ENCODE measurements at places on chromosomes 6 and 20. TPM values are rescaled to one million over a fixed set of nuclear protein-coding genes. Genes with fewer than 3 reads are reported as not detected.

- DNase-seq = no peak
- H3K4me3 ChIP-seq = no peak overlapping the region
- peaks cover 9% of the 10 kb centered on the region for H3K27me3 ChIP-seq
- H3K36me3 ChIP-seq = peaks cover 2% of the 10 kb centered on the region
- H3K4me1 ChIP-seq = peaks cover 12% of the 10 kb centered on the region
Observed at GRCh38 chr6:136820561-136820960, 1.8 kb upstream of the PEX7 start.

DNA sequence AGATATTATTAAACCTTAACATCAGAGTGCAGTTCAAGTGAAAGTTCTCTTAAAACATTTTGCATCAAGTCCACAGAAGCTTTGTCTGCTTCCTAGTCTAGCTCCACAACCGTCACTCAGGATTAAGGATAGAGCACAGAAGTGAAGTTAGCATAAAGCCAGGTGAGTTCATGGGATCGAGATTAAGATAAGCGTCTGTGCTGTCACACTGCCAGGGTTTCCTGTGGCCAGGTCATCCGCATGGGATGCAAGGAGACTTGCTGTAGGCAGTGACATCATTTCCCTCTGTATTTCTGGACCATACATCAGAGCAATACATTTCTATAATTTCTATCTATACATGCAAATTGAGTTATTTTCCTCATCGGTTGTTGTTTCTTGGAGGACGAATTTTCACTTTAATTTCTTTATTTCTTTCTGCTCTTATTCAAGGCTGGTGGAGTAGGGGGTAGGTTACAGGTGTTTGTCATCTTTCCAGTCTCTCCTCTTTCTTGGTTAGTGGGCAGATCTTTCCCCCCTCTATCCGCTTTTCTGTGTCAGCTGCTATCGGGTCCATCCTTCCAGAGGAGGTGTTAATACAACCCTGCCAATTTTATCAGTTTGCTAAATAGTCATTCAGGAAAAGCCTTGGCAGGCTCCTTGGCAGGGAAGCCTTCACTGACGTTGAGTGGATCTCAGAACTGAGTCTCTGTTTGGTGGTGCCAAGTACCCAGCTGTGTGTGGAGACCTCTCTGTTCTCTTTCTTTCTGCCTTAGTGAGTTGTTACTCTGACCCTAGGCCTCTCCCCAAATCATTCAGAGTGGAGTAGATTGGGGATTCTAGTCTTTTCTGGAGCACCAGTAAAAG, 307.6 kb upstream of the MAP3K7 start:
- H3K4me1 ChIP-seq = no peaks in the 10 kb centered on the region
- peaks cover 2% of the 10 kb centered on the region for H3K27me3 ChIP-seq
- H3K36me3 ChIP-seq = no peaks in the 10 kb centered on the region
- H3K27ac ChIP-seq = no peak overlapping the region
- DNase-seq = no peak

ETV7 gene
- 0.88 TPM for total RNA-seq

KCNQ5 gene
- 12.6 TPM for total RNA-seq

DNA sequence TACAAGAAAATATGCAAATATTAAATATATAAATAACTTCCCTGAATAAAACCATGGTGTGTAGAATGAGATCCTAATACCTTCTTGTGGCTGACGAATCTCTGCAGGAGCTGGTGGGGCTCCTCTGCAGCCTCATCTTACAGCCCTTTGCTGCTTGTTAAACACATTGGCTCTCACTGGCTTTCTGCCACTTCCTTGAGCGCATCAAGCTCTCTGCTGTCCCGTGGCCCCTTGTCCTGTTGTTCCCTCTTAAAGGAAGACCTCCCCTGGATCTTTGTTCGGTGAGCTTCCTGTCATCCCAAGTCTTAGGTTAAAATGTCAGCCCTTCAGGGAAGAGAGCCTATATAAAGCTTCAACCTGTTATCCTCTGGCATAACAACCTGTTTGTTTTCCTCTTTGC, 519.6 kb downstream of the DOK5 start:
- no peaks in the 10 kb centered on the region for H3K36me3 ChIP-seq
- H3K27ac ChIP-seq = no peak overlapping the region
- H3K27me3 ChIP-seq = no peaks in the 10 kb centered on the region
- no peak for DNase-seq

GRCh38 chr20:40565682-40566040, 123.4 kb downstream of the MAFB start:
- H3K27ac ChIP-seq = no peak overlapping the region
- DNase-seq = no peak
- H3K27me3 ChIP-seq = no peaks in the 10 kb centered on the region
- no peaks in the 10 kb centered on the region for H3K4me1 ChIP-seq

DNA sequence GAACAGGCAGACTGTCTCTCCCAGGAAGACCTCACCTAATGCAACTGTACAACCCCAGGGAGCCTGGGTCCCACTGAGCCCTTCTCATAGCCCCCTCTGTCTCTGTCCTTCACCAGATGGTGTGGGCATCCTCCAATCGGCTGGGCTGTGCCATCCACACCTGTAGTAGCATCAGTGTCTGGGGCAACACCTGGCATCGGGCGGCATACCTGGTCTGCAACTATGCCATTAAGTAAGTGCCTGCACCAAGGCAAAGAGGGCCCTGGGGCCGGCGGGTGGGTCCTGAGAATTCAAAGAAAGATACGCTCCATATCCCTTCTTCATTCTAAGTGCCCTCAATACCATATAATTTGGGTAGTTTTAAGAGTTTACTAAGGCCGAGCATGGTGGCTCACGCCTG, 8.3 kb downstream of the R3HDML start:
- DNase-seq = no peak
- H3K4me3 ChIP-seq = no peak overlapping the region
- peaks cover 5% of the 10 kb centered on the region for H3K27me3 ChIP-seq
- H3K36me3 ChIP-seq = no peaks in the 10 kb centered on the region
- H3K4me1 ChIP-seq = no peaks in the 10 kb centered on the region

GRCh38 chr20:54350415-54350814, 125.0 kb upstream of the DOK5 start:
- H3K27ac ChIP-seq = peak overlapping the region; percentile 25
- peaks cover 3% of the 10 kb centered on the region for H3K36me3 ChIP-seq
- no peaks in the 10 kb centered on the region for H3K27me3 ChIP-seq
- DNase-seq = no peak
- no peak overlapping the region for H3K4me3 ChIP-seq
